HepG2 (cell line): ENCODE measurements at places on chromosomes 3 and 15. TPM values are rescaled to one million over a fixed set of nuclear protein-coding genes. Genes with fewer than 3 reads are reported as not detected.
A peak's percentile ranks its signal among the peaks of the same experiment; 100 is the strongest.

- no peak for DNase-seq
Observed at GRCh38 chr3:157447026-157447694, 10.5 kb downstream of the PTX3 start.

DNA sequence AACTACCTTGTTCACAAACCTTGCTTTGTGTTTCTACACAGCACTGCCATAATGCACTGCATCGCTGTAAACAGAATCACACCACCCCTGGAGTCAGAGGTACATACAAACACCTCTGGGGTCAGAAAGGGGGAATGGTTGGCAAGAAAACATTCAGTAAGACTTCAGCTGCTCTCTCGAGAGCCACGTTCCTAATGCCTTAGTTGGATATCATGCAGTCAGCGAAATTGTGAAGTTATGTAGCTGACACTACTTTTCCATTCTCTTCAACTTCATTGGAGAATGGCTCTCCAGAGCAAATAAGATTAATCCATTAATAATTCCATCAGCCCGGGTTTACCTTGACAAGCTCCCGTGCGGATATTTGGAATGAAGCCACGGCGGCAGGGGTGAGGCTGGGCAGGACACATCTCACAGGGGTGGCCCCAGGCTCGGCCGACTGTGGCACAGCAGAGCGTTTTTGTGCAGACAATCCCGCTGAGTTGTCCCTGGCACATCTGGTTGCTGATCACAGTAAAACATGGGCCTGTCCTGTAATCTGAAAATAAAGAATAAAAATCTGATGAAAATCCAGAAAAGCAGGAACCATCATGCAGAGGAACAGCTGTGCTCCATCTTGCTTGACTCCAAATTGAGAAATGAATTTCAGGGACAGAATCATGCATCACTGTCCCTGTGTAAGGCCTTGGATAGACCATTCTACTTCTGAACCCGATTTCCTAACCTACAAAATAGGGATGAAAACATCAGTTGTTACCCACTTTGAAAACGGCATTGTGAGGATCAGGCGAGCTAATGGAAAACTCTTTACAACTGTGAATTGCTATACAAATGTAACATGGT is 108.0 kb downstream of the FBN1 start:
- no peak for DNase-seq

DNA sequence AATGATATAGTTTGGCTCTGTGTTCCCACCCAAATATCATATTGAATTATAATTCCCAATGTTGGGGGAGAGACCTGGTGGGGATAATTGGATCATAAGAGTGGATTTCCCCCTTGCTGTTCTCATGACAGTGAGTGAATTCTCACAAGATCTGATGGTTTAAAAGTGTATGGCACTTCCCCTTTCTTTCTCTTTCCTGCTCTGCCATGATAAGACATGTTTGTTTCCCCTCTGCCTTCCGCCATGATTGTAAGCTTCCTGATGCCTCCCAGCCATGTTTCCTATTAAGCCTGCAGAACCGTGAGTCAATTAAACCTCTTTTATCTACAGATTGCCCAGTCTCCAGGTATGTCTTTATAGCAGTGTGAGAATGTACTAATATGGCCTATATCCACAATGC is 126.7 kb upstream of the GMNC start:
- DNase-seq: no peak

GRCh38 chr15:51917493-51917892 is 54.1 kb downstream of the LEO1 start:
- peak; percentile 50 for DNase-seq

Gene PRKCD
- 40.7 and 47.7 TPM in 2 replicates for polyA plus RNA-seq

DNA sequence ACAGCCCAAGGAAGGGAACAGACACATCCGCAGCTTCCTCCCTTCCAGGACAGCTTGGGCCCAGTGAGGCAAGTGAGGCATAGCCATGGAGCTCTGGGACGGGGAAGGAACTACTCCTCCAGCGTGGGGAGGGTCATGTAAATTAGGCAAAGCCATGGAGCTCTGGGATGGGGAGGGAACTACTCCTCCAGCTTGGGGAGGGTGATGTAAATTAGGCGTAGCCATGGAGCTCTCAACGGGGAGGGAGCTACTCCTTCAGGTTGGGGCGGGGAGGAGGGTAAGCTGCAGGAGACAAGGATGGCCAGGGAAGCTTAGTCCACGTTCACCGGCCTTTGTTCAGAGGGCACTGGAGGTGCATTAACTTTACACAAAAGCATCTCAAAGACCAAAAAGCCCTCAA is 21.1 kb upstream of the BDH1 start:
- DNase-seq: no peak

DNA sequence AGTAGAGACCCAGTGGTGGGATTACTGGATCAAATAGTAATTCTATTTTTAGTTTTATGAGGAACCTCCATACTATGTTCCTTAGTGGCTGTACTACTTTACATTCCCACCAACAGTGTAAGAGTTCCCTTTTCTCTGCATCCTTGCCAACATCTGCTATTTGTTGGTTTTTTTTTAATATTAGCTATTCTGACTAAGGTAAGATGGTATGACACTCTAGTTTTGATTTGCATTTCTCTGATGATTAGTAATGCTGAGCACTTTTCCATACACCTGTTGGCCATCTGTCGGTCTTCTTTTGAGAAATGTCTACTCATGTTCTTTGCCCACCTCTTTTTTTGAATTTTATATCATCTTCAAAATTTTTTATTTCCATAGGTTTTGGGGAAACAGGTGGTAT is 34.2 kb upstream of the RAP2B start:
- DNase-seq: no peak

Gene SIDT1
- polyA plus RNA-seq: 0.07 TPM in 1 of 2 replicates, not detected in the other

DNA sequence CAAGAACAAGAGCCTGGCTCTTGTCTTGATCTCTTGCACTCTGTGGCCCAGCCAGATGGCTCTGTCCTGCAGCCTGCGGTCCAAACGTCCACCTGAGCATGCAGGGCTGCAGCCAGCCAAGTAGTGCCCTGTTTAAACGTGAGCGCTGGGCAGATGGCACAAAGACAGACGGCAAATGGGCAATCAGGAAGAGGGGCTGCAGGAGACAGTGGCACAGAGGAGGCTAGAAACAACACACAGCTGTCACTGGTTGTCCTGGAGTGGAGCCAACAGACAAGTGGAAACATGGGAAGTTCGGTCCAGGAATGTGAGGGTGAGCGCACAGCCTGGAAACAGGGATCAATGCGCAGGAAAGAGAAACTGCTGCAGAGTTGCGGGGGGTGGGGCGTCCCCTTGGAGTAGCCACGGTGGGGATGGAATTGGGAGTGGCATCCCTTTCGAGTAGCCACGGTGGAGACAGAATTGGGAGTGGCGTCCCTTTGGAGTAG is 10.7 kb upstream of the ZXDC start:
- no peak for DNase-seq

- DNase-seq: no peak
Observed at GRCh38 chr15:51103330-51103729, 8.6 kb upstream of the TNFAIP8L3 start.

Gene FEZF2
- not detected in 2 replicates for polyA plus RNA-seq

GRCh38 chr3:127014536-127015281 is 31.8 kb downstream of the PLXNA1 start:
- DNase-seq: no peak

Gene KCNMB3
- 7.1 and 8.7 TPM in 2 replicates for polyA plus RNA-seq

- no peak for DNase-seq
Observed at GRCh38 chr15:70258369-70259027, 160.8 kb upstream of the TLE3 start.

Gene DLEC1
- 0.09 and 0.13 TPM in 2 replicates for polyA plus RNA-seq

Gene RAD51
- polyA plus RNA-seq: 6.2 and 8.5 TPM in 2 replicates

Gene SLC25A38
- 32.3 and 35.4 TPM in 2 replicates for polyA plus RNA-seq

DNA sequence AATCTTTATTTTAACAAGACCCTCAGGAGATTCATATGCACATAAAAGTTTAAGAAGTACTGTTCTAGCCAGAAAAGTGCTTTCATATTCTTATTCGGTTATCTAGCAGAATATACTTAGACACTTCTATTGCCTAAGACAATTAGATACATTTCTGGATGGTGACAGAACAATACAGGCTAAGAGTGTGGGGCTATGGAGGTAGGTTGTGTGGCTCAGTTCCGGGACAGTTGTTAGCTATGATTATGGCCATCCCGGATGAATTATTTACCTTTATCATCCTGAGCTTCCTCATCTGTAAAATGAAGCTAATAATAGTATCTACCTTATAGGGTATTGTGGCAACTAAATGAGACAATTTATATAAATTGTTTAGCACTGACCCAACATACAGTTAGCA is 6.6 kb downstream of the FAM98B start:
- DNase-seq: no peak

DNA sequence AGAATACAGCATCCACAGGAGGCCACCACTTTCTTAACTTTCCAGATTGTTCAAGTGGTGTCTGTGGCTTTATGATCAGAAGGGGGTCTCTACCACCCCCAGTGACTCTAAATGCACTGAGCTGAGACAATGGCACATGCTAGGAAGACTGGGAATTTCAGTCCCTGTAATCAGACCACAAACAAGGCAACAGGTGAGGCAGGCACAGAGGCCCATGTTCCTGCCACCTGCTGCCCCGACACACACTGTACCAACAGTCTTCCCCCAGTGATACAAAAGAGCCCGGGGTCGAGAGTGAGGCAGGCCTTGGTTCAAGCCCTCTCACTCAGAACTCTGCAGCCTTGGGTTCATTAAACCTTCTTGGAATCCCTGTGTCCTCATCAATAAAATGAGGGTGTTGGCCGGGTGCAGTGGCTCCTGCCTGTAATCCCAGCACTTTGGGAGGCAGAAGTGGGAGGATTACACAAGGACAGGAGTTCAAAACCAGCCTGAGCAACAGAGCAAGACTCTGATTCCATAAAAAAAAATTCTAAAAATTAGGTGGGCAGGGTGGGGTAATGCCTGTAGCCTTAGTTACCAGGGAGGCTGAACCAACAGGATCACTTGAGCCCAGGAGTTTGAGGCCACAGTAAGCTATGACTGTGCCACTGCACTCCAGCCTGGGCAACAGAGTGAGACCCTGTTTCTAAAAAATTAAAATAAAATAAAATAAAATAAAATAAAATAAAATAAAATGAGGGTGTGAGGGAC is 55.8 kb downstream of the ADCY5 start:
- no peak for DNase-seq

DNA sequence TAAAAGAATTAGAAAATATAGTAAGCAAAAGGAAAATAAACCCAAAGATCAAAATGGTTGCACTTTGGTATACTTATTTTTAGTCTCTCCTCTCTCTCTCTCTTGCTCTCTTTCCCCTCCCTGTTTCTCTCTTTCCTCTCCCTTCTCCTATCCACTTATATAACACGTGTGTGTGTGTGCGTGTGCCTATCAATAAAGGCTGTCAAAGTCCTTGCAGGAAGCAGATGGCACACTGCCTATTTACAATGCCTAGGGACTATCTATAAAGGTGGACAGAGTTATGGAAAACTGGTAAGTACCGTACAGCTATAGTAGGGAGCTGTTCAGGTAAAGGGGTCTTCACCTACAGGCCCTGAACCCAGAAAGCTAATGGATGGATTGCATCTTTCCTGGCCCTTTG is 161.6 kb downstream of the SQOR start:
- DNase-seq: no peak

Gene COL6A5
- polyA plus RNA-seq: not detected in 2 replicates

- DNase-seq: no peak
Observed at GRCh38 chr15:70781236-70781635, 17.9 kb upstream of the UACA start.

GRCh38 chr3:72999951-73000350 is 3.3 kb downstream of the PPP4R2 start:
- DNase-seq: no peak

DNA sequence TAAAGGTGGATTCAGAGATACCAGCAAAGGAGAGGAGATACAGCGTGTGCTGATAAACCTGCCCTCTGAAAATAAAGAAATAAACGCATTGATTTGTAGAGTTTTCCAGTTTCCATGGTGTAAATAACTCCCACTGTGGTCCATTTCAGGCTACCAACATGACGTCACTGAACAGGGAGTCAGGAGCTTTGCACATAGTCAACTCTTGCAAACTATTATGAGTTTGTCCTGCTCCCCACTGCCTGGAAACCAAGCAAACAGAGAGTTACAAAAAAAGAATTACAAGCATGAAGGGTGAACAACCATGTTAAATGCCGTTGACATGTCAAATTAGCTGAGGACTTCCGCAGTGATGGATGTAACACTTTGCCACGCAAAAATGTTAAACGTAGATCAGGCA is 70.4 kb upstream of the GATA2 start:
- DNase-seq: no peak

DNA sequence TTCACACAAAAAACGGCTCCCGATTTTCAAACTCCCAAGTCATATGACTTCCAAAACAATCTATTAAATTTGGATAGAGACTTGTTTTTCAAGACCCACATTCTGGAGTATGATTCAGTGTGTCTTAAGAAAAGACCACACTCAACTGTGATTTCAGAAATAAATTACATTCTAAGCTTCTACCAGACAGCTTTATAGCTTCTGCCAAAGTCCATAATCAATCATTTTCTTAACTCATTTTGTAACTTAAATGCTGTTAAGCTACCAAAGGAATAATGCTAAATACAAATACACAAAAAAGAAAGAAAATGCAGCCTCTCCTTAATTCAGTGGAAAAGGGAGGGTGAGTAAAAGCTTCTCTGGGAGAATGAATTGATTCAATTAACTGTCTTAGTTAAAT is 192.3 kb upstream of the P2RY1 start:
- DNase-seq: no peak

DNA sequence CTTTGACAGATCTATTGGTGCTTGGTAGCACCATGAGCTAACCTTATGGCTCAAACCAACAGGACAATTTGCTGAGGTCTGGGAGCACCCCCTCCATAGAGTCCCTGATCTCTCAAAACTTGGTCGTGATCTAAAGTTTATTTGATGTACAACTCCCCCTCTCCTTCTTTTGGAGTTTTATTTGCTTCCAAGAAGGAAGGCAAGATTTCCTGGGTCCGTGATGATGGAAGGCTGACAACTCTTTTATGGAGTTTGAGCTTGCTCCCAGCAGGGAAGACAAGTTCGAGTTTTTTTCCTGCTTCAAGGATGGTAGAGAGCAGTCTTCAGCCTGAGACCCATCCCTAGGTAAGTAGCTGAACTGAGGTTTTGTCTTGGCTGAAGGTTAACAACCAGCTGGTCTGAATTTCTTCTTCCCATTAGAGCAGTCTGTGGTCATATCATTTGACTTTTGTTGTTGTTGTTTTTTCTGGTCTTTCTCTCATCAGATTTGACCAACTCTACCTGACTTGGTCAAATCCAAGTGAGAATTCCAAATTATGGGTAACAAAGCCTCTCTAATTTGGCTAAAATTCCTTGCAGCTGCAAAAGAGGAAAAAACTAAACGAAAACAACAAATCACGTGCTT is 2.8 kb upstream of the MUC20 start:
- DNase-seq: no peak

Gene ZNF80
- polyA plus RNA-seq: 0.03 TPM in 1 of 2 replicates, not detected in the other

Gene TM4SF18
- 0.15 and 0.25 TPM in 2 replicates for polyA plus RNA-seq
